CD4-positive, alpha-beta T cell treated with Interleukin-4 for 1 hour (primary cell): ENCODE measurements at places on chromosomes 16 and 17.
A peak's percentile ranks its signal among the peaks of the same experiment; 100 is the strongest.

- DNase-seq: no peak
These were observed 1.4 kb upstream of the PIPOX start for GRCh38 chr17:29041571-29041970.

DNA sequence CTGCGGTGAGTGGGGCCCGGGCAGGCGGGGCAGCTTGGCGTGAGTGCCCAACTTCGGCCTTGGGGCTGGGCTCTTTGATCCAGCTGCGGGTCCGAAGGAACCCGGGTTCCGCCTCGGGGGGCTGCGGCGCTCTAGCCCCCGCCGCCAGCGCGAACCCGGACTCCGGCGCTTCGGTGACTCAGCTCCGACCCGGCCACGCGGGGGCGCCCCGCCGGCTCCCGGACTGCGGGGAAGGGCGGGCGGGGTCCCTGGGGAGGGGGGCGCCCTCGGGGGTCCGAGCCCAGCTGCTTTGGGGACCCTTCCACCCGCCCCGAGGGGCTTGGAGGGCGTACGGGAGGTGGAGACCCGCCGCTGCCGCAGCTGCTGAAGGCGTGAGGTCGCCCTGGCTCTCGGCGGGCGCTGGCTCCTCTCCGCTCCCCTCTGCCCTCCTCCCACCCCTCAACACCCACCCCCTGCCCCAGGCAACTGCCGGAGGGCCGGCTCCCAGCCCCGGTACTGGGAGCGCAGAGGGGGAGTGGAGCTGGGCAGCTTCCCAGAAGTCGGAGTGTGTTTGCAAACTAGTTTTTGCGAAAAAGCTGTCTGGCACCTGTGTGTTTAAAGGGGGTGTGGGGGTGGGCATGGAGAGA lies 516 bp downstream of the CPNE2 start:
- peak; percentile 31 for DNase-seq

GRCh38 chr17:45070809-45071208 lies 9.7 kb downstream of the NMT1 start:
- DNase-seq: no peak

GRCh38 chr16:60271025-60271771 lies 1537.1 kb upstream of the GOT2 start:
- no peak for DNase-seq

DNA sequence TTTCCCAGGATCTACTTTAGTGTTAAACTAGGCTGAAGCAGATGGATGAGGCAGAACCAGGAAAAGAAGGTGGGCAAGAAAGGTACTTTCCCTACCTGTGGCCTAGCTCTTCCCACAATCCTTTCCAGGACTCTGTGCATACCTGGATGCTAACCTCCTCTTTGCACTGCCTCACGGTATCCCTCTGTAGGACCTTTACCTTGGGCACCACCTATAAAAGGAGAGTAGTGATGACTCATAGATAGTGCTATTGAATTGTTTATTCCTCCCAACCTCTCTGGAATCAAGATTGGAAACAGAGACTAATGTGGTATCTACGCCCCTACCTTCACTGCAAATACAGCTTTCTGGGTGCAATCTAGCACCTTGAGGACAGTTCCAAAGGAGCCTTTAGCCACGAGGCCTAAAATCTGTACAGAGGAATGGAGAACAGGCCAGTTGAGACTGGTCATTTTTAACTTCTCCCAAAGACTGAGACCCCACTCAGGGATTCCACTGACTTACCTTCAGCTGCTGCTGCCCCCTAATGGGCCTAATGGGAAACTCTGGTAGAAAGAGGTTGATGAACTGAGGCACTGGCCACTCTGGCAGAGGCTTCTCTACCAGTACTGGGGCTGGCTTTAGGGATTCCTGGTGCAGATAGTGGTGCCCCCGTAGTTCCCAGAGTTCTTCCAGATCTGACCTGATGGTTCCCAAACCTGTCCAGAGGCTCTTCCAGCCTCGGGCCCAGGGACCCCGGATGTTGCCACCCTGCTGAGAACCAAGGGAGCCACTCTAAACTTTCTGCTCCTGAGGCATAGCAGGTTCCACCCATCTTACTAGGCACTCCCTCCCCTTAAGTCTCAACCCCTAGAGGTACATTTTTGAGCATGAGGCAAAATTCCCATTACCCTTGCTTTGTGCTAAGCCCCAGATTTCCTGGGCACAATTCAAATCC lies 781 bp downstream of the RSKR start:
- peak; percentile 50 for DNase-seq

GRCh38 chr17:81246679-81247338 lies 7.7 kb downstream of the NDUFAF8 start:
- no peak for DNase-seq

- DNase-seq: no peak
These were observed 1.3 kb upstream of the ACLY start for GRCh38 chr17:41919840-41920579.

DNA sequence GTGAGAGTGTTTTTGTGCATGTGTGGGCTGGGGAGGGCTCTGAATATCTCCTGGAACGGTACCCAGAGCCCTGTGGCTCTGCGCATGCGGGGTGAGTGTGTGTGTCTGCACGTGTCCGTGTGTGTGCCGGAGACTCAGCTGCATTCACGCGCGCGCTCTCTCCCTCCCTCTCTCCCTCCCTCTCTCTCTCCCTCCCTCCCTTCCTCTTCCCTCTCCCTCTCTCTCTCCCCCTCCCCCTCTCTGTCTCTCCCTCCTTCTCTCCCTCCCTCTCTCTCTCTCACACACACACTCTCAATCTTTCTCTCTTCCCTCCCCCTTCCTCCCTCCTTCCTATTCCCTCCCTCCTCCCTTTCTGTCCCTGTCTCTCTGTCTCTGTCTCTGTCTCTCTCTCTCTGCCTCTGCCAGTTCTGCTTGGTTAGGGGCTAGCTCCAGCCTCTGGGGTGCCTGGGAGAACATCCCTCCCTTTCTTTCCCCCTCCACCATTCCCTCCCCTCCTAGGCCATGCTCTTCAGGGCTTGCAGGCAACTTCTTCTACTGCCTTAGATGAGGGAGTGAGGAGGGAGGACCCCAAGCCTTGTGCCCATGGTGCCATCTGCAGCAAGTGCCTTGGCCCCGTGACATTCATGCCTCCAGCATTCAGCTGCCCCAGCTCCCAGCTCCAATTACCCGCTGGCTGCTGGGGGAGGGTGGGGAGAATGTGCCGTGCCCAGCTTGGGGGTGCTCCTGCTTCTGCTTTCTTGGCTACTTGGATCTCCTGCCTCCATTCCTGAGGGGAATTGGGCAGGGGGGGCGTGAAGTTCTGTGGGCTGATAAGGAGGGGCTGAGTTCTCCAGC lies 6.4 kb downstream of the THRA start:
- DNase-seq: peak; percentile 83

DNA sequence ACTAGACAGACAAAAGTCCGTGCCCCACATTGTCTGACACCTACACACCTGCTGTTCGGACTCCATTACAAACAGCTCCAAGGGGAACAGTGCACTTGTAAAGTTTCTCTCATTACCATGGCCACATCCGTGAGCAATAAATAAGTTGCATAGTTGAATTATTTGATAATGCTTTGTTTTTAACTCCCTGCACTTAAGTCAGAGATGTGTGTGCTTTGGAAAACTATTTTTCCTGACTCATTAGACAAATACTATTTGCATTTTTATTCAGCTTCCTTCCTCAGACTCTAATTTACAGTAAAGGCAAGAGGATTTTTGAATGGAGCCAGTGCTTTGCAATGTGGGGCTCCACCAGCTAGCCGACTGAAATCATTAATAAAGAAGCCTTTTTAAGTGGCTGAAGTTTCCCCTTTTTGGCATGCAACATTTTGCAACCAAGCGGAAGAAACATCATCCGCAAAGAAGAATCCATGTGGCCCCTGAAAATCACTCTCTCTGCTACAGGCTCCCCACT lies 6.5 kb upstream of the CCL2 start:
- DNase-seq: no peak

DNA sequence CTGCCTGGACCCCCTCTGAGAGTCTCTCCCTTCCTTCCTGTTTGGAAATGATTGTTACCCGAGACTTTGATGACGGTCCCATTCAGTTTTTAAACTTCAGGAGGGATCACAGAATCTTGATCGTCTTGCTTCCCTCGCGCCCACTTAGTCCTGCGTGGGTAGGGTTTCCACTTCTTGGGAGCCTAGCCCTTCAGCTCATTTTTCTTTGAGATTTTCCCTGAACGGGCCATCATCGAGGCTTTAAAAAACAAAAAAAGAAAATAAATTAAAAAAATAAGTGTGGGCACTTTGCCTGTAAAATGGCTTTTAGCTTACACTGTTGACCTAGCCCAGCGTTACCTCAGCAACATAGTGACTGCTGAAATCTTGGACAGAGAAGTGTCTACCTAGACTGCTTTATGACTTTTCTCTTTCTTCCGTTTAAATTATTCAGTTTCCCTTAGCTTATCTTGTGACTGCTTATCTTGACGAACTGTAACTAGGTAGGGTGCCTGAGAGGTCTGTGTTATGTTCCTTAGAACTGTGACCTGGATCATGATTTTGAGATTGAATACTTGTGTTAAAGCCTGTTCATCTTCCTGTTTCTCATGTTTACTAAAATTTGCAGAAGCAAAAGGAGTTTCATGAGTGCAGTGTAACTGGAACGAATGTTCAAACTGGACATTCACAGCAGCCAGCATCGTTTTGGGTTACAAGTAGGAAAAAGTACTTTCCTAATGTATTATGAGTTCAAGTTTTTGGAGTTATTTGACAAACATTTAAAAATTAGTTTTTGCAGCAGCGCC lies 874 bp downstream of the WWP2 start:
- peak; percentile 23 for DNase-seq

GRCh38 chr17:37068266-37068665 lies 119.5 kb downstream of the AATF start:
- DNase-seq: no peak

GRCh38 chr16:2150418-2151187 lies 2.2 kb downstream of the RAB26 start:
- DNase-seq: no peak

- no peak for DNase-seq
These were observed 78.0 kb downstream of the MAP2K6 start for GRCh38 chr17:69492410-69493071.

- DNase-seq: no peak
These were observed 30.0 kb upstream of the SKAP1 start for GRCh38 chr17:48460052-48460451.

DNA sequence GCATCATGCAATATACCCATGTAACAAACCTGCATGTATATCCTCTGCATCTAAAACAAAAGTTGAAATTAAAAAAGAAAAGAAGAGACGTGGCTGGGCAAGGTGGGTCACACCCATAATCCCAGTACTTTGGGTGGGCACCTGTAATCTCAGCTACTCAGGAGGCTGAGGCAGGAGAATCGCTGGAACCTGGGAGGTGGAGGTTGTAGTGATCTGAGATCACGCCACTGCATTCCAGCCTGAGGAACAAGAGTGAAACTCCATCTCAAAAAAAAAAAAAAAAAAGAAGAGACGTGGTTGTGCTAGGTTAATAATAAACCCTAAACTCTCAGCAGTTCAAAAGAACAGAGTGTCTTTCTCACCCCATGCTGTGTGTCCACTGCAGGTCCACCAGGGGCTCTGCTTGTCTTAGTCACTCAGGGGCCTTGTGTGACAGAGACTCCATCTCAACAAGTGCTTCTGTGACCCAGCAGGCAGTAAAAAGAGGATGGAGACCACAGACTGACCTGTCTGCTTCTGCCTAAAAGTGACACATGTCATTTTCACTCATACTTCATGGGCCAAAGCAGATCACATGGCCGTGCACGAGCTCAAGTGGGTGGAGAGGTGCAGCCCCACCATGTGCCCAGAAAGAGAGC lies 22.3 kb upstream of the N4BP1 start:
- no peak for DNase-seq

DNA sequence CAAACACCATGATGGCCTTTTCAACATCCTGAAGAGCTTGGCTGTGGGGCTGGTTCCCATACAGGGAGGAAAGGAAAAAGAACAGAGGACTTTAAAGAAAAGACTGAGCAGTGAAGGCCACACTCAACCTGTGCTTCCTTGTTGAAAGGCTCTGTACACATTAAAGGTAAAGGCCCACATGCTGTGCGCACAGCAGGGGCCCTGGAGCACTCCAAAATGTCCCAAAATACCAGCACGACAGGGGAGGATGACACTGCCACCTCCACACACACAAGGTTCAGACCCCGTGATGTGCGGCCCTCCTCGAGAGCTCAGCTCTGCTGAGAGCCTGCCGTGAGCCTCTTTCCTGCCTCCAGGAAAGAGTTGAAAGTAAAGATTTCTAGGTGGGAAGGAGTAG lies 36.5 kb downstream of the FANCA start:
- DNase-seq: no peak

GRCh38 chr17:82235775-82236141 lies 6.9 kb downstream of the SLC16A3 start:
- no peak for DNase-seq

GRCh38 chr16:47136099-47136842 lies 7.5 kb downstream of the NETO2 start:
- no peak for DNase-seq

DNA sequence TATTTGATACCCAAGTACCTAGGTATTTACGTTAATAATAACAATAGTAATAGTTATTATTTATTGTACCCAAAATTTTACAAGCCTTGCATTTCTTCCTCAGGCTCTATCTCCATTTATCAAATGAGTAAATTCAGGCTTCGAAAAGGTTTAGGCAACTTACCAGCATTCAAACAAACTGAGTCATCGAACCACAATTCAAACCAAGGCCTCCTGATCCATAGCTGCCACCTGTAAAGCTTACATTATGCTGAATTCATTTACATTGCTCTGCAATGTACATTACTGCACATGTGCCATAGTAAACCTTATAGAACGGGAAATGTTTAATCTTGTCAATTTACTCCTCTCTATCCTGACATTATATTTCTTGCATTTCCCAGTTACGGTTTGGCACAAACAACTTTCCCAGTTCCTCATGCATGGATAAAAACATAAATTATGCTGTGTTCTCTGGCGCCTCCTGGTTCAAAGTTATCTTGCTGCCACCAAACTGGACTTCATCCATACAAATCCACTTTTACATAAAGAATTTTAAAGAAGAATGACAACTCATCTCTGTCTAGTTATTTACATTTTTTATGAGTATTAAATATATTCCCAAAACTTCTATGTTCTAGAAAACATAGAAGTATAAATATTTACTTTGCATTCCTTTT lies 360.6 kb upstream of the SOX9 start:
- no peak for DNase-seq

DNA sequence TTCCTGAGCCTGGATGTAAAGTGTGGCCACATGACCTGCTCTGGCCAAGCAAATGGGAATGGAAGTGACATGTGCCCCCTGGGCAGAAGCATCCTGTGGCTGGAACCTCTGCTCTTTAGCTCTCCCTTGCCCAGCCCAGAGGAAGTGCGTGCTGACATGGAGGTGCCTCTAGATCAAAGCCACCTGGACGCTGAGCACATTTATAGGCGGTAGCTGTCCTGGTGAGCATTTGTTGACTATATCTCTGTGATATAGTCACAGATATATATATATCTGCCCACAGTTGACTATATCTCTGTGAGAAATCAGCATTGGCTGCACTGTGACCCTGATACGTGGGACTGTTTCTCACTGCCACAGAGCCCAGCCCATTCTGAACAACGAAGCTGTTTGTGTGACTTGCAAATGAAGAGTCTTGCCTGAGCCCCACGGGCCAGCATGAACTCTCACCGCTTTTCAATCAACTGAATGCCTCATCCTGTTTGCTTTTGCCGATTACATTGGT lies 118.8 kb downstream of the C16orf95 start:
- no peak for DNase-seq
